ENCODE measurements at places on chromosomes 3 and 15.

DNA sequence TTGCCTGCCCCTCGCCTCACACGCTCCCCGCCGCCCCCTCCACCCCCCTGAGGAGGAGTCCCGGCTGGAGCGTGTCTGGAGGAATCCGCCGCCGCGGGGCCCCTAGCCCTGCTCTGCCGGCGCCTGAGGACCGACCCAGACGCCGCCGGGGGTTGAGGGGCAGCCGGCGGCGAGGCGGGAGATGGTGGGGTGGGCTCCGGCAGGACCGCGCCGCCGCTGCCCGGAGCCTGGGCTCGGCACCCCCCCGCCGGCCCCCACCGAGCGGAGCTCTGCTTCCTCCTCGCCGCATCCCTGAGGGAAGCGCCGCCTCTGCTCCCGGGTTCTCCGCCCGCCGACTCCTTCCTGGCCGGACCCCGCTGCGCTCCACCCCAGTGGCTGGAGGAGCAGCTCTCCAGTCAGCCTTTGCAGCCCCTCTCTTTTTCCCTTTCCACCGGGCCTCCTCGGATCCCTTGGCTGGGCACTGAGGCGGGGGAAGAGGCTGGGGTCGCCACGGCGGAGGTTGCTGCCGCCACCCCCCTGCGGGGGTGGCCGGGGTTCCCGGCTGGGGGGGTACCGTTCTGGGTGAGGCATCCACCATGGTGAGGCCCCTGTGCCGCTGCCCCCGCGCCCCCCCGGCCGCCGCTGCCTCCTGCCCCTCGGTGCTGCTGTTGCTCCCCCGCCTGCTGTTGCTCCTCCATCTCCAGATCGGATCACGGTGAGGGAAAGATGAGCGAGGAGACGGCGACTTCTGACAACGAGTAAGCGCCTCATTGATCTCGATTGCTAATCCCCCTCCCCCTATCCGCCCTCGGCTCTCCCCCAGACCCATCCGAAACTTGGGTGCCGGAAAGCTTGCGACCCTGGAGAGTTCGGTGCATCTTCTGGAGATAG, at the start of gene SPRED1:
Gene SPRED1, plus strand, starts transcription at position 356 of the 870 bp plus-strand sequence. Its CDS starts 350 bp downstream, at position 706.
- DNase-seq, result peak; percentile 39

- DNase-seq, result no peak
Measured at GRCh38 chr3:168470380-168470779, 374.7 kb upstream of the GOLIM4 start.

DNA sequence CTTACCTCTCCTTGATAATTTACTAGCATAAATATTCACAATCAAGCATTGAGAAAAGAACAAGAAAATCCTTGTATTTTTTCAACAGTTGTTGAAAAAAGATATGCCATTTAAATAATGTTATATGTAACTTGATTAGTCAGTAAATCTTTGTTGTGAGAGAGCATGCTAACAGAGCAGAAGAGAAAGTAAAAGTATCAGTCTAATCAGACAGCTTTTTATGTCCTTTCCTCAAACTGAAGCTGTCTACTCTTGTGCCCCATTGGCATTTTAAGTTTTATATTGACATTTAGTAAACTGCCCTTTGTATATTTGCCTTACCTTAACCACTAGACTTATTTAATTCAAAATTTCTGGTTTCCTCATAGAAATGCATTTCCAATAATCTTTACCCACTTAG, 668.7 kb downstream of the OTOL1 start:
- DNase-seq, result peak; percentile 4

GRCh38 chr3:81531263-81531662, 230.2 kb downstream of the GBE1 start:
- no peak for DNase-seq

DNA sequence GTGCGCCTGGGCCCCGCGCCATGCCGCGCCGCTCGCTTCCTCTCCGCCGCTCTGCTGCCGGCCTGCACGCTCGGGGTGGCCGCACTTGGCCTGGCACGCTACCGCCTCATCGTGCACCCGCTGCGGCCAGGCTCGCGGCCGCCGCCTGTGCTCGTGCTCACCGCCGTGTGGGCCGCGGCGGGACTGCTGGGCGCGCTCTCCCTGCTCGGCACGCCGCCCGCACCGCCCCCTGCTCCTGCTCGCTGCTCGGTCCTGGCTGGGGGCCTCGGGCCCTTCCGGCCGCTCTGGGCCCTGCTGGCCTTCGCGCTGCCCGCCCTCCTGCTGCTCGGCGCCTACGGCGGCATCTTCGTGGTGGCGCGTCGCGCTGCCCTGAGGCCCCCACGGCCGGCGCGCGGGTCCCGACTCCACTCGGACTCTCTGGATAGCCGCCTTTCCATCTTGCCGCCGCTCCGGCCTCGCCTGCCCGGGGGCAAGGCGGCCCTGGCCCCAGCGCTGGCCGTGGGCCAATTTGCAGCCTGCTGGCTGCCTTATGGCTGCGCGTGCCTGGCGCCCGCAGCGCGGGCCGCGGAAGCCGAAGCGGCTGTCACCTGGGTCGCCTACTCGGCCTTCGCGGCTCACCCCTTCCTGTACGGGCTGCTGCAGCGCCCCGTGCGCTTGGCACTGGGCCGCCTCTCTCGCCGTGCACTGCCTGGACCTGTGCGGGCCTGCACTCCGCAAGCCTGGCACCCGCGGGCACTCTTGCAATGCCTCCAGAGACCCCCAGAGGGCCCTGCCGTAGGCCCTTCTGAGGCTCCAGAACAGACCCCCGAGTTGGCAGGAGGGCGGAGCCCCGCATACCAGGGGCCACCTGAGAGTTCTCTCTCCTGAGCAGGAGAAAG, 951 bp downstream of the GPR62 start:
- DNase-seq, result peak; percentile 72

GRCh38 chr3:4856136-4856535, 123.1 kb upstream of the BHLHE40 start:
- no peak for DNase-seq

- no peak for DNase-seq
Measured at GRCh38 chr3:117439812-117440211, 730.2 kb downstream of the TUSC7 start.

- no peak for DNase-seq
Measured at GRCh38 chr3:139540651-139541531, 1.3 kb upstream of the RBP1 start.

DNA sequence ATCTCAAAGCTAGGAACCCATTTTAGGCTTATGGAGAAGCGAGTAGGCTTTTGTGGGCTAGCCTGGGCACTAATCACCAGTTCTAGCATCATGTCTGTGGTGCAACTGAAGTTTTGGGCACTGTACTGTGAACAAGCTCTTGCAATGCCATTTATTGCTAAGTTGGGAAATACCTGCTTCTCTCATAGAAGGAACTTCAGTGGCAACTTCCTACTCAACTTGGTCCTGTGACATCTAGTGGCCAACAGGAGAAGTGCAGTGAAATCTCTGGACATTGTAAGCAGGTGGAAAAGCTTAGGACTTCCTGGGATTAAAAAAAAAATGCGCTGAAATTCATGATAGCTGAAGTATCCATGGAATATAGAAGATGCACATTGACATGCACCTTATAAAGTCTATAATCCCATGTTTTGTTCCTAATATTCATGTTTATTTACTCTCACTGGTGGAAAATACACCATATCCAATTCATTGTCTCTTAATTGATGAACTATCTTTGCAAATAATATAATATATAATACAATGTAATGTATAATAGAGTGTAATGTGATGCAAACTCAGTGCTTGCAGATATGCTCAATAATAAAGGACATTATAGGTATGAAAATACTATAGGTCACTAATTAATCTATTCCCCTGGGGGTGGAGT, 6.5 kb upstream of the ALDH1A3 start:
- DNase-seq, result peak; percentile 83

DNA sequence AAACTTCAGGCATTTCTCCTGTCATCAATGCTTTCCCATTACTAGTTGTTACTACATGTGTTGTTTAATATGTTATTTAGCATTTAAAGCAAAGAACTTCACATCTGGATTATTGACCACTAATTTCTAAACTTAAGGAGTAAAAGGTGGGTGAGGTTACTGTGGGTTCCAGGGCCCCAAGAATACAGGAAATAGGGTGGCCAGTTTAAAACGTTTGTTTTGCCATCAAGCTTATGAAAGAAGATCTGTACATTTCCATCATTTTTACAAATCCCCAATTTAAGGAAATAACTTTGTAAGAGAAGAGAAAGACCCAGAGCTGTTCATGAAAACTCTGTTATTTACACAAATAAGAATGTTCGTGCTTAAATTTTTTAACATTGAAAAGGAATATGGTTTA, 54.5 kb upstream of the ACKR4 start:
- no peak for DNase-seq

DNA sequence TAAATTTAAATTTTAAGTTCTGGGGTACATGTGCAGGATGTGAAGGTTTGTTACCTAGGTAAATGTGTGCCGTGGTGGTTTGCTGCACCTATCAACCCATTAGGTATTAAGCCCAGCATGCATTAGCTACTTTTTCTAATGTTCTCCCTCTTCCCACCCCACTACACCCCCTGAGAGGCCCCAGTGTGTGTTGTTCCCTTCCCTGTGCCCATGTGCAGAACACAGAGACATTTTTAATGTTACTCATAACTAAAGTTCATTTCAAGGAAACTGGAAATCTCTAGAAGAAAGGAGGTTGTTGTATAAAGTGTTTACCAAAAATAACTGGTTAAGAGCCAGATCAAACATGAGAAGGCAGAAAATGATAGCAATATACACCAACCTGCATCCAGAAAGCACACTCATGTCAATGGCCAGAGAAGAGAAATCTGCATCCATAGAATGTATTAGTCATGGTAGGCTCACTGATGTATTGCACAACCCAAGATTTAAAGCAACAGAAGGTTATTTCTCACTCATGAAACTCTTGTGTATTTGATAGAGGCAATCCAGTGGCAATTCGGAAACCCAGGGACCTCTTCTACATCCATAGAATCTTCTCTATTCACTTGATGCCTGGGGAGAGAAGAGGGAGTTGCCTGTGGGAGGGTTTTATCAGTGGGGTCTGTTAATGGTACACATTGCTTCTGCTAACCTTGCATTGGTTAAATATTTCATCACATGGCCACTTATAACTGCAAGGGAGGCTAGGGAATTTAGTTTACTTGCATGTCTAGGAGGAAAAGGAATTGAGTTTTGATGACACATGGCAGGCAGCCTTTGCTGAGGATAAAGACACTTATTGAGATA, 321.9 kb upstream of the RASGRP1 start:
- DNase-seq, result no peak

DNA sequence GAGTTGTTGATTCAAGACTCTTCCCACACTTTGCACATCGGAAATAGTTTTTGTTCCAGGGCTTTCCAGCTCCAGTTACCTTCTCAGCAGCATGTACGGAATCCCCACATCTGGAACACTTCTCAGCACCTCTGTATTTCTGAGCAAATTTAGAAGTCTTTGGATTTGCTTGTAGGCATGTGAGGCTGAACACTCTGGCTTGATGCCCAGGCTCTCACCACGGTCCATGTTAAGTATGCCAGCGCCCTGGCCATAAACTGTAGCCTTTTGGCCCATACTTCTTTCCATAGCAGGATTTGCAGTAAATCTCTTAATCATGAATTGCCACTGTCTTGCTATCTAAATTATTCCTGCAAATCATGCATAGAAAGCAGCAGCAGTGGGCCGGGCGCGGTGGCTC, 24.4 kb downstream of the ATP2C1 start:
- no peak for DNase-seq

GRCh38 chr3:175421902-175422301, 562.8 kb downstream of the NAALADL2 start:
- DNase-seq, result no peak

GRCh38 chr3:134150476-134150875, 100.2 kb downstream of the RYK start:
- DNase-seq, result no peak

DNA sequence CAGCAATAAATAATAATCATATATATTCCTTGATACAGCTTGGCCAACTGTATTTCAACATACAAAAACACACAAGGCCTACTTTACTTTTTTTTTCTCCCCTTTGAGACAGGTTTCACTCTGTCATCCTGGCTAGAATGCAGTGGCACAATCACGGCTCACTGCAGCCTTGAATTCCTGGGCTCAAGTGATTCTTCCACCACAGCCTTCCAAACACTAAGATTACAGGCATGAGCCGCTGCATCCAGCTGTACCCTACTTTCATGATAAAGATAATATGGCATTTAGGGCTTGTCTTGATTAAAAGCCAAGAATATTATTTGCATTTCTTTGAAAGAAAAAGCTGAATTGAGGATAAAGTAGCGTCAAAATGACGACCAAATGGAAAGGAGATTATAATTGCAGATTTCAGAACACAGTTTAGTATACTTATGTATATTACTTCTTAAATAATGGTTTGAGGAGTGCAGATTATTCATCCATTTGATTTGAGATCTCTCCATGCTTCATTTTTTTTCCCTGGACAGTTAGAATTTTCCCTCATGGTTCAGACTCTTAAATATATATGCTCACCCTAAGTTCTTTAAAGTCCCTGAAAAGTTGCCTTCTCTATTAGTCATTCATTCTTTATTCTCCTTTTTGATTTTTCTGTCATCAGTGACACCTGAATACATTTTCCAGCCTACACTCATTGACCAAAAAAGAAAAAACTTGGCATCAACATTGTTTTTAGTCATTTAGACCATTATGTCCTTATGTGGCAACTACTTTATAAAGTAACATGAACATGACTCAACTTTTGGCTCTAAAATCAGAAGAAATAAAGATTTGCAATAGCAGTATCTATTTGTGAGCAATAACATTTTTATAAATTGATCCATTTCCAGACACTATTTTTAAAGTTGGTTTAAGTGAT, 48.5 kb upstream of the MLF1 start:
- DNase-seq, result no peak

DNA sequence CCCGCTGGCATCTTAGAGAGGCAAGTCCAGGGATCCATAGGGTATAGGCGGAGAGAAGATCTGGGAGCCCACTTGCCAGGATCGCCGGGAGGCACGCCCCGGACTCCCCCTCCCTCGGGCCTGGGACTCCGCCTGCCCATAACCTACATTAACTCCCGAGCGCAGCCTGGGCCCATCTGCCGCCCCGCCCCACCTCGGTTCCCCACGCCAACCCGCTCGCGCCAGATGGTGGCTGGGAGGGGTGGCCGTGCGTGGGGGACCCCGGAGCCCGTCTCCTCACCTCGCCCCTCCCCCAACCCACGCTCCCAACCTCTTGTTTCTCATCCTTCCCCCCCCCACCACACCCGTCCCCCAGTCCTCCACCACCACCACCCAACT, 1.7 kb upstream of the DLL4 start:
- no peak for DNase-seq

GRCh38 chr3:64174328-64174727, 50.9 kb downstream of the PRICKLE2 start:
- DNase-seq, result no peak

GRCh38 chr3:117611211-117611610, 901.6 kb downstream of the TUSC7 start:
- DNase-seq, result no peak

DNA sequence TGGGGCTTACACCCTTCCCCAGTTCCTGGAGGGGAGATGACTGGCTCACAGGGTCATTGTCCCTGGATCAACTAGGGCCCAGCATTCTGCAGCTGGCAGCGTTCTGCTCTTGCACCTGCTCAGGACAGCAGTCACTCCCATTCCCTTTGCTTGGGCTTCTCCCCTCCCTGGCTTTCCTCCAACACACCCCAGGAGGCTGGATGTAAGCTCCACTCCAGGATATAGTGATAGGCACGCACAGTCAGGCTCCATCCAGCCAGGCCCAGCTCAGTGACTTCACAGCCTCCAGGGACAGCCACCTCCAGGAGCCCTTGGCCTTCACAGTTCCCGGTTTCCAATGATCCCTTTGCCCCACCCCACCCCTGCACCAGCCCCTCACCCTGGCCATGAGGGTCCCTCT, 1.9 kb downstream of the SPTBN5 start:
- DNase-seq, result peak; percentile 25

- no peak for DNase-seq
Measured at GRCh38 chr3:14391033-14391432, 11.4 kb upstream of the SLC6A6 start.

Data from GM20000 (cell line).